ENCODE measurements at places on chromosomes 4 and X.

DNA sequence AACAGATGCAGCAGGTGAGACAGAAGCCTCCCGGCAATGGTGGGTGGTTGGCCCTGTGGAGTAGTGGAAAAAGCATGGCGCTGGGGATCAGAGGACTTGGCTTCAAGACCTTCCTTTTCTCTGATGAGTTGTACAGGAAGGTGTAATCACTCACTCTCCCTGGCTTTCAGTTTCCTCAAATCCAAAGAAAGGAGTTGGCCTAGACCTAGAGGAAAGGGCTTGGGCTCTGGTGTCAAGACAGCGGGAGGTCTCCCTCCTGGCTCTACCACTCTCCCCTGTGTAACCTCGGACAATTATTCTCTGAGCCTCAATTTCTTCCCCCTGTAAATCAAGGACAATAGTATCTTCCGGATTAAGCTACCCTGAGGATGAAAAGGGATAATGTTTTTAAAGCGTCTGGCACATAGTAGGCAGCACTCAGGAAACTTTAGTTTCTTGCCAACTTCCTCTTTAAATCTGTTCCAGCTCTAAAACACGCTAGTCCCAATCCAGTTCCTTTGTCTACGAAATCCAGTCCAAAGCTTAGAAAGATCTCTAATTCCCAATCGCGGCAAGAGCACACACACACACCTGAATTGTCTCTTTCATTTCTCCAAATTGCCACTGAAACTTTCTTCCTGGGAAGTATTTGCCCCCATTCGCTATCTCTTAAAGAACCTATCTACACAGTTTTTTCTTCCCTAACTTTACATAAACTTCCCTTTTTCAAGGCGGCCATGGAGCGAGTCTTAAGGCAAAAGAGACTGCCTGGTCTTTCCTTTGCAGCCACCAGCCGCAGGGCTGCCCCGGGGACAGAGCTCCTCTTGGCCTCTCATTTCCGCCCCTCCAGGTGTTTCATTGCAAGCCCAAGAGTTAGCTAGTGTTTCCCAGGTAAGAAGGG lies 29.9 kb upstream of the GPC4 start:
- no peak for DNase-seq

DNA sequence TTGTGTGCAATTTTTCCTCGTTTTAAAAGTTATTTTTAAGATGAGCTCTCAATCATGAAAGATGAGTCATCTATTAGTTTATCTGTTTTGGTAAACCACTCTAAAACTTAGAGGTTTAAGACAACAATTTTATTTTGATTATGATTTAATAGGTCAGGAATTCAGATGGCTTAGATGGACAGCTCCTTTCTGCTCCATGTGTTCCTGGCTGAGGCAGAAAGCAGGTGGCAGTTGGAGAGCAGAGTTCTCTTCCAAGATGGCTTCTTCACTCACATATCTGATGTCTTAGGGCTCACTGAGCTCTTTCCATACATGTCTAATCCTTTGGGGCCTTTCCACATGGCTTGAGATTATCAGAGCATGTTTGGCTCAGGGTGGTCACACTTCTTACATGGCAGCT lies 48.3 kb upstream of the GRPR start:
- no peak for DNase-seq

DNA sequence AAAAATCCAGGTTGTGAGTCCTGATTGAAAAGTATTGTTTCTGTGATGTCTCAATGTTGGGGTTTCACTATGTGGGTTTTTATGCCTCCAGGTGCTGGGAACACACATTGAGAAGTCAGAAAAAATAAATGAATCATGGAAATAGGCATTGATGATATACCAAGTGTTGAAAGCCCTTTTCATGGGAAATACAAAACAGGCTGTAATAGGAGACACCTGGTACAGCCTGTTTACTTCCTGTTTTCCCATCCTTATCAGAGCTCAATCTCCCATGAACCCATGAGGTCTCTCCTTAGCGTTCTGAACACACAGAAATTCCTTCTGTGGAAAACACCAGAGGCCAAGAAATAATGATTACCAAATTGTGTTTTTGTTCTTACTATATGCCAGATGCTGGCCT lies 106.3 kb upstream of the BOD1L1 start:
- no peak for DNase-seq

- no peak for DNase-seq
Observed at GRCh38 chr4:38605753-38606586, 58.0 kb upstream of the KLF3 start.

DNA sequence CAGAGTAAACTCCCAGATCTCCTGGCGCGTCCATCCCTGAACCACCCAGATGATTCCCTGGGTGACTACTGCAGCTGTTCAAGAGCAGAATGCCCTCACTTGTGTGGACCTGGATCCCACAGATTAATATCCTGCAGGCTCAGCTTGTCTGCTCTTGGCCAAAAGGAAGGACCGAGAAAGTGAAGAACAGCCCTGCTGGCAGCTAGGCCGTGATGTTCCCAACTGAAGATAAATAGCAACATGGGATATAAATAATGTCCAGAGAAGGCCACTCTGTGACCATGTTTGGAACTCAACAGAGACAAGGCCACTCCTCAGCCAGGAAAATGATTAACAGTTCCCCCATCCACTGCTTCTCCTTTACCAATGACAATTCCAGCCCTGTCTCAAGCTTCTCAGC lies 21.5 kb downstream of the SUPT20HL2 start:
- DNase-seq: no peak

DNA sequence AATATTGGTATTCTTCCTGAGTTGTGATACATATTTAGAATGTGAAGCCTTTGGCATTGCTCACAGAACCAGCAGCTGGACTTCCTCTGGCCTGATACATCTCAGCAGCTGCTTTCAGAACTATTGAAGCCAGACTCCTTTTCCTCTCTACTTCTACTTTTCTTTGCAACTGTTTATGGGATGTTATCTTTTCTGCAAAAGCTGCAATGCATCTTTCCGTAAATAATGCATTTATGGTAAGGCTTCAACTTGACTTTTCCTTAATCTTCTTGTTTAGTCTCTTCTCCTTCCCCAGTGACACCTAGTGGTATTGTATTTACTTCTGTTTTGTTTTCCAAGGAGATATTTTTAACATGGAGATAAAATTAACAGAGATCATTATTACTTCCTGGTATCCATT lies 1548.7 kb downstream of the PCDH7 start:
- no peak for DNase-seq

All from stromal cell of bone marrow (primary cell).